ENCODE measurements at places on chromosomes 5 and 9. TPM values are rescaled to one million over a fixed set of nuclear protein-coding genes. Genes with fewer than 3 reads are reported as not detected.

GRCh38 chr9:129282731-129283211 lies 104.7 kb upstream of the IER5L start:
- DNase-seq, result no peak

The FGF10 gene
- total RNA-seq, result not detected

DNA sequence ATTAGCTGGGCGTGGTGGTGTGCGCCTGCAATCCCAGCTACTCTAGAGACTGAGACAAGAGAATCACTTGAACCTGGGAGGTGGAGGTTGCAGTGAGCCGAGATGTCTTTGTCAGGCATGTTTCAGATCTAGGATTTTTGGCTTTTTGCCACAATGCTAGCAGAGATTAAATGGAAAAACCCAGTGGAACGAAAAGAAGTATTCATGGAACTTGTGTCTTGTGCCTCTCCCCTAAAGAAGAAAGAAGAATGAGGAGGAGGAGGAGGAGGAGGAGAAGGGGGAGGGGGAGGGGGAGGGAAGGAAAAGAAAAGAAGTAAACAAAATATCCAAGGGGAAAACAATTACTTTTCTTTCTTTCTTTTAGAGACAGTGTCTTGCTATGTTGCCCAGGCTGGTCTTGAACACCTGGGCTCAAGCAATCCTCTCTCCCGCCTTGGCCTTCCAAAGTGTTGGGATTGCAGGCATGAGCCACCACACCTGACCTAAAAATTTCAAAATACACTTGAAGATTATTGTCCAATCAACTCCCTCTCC lies 106.0 kb downstream of the ARRDC3 start:
- DNase-seq, result no peak

DNA sequence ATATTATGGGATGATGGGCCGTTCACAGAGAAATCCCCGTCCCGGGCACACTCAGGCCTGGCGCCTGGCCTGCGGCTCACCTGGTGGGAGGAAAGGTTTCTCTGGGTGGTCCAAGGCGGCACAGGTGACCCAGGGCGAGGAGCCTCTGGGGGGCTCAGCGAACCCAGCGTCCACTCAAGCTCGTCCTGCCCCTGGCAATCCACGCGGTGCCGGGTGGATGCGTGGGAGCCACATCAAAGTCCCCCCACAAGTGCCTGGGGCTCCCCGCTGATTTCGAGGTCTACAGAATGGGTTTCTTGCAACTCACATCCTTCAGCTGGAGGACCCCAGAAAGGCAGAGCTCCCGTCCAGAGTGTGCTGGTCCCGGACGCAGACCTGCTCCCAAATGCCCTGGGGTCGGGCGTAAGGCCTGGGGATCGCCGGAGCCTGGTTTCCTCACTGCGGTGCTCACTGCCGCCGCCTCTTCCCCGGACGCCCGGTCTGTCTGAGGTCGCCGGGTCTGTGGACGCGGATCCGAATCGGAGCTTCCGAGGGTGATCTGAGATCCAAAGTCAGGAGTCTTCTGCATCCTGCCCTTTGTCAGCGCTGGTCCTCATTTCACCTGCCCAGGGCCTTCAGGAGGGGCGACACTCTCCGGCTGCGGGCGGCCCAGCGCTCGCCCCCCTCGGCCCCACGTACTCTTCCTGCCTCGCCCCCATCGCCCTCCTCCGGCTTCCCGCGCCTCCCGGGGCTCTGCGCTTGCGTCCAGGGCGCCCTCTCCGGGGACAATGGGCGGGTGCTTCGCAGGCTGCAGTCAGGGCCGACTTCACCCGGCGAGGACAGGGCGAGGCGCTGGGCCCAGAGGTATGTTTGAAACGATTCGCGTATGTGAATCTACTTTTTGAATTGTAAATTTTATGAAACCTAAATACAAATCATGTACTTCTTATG lies 20.0 kb upstream of the RUFY1 start:
- no peak for DNase-seq

The PLPPR1 gene
- not detected for total RNA-seq

DNA sequence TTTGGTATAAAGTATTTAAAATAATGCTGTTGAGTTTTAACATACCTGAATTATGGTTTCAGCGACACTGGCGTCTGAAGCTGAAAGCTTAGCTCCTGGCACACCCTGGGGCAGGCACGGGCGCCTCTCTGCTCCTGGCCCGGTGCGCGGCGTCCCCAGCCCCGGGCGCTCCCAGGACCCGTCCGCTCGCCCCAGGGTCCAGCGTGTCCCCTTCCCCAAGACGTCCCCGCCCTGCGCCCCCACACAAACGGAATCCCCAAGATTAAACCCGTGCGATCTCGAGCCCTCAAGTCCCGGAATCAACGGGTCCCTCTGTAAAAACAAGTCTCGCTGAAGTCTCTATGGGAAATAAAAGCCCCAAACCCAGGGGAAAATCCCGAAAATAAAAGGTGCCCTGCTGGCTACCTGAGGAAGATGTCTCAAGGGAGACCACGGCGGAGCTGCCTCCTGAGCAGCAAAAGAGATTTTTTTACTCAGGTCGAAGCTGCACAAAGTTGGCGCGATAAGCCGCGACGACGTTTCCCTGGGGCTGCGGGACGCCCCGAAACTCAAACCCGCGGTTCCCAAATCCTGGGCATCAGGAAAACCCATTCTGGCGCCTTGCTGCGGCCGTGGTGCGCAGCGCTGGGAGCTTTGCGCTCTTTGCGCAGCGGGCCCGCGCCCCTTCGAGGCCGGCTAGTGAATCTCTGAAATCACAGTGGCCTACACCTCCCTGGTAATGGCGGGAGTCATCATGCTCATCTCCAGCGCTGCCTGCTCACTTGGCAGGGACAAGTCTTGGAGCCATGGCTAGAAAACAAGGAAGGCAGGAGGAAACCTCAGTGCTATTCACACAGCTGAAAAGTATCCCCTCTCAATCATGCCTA lies 6.3 kb upstream of the IFNA8 start:
- peak; percentile 73 for DNase-seq

The LHX6 gene
- not detected for total RNA-seq

- no peak for DNase-seq
Observed at GRCh38 chr5:79699763-79700400, 10.2 kb downstream of the CMYA5 start.

The IRX2 gene
- total RNA-seq, result 21.5 TPM

The IL4 gene
- total RNA-seq, result not detected

DNA sequence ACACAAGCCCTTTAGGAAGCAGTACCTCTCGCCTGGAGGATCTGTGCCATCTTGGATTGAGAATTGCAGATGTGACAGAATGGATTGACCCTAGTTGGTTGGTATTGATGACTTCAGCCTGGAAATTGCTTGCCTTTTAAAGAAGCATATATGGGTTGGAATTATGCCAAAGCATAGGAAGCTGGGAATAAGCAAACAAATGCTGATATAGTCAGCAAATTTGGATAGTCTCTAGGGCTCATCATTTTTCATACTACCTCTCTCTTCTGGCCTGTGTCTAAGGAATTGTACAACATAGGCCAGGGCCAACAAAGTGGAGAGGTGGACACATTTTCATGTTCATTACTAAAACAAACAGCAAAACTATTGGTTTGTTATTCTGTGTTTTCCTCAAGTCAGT lies 13.2 kb downstream of the TRIM32 start:
- DNase-seq, result no peak

GRCh38 chr5:166906991-166907713 lies 1384.3 kb upstream of the WWC1 start:
- no peak for DNase-seq

GRCh38 chr5:23014266-23014665 lies 161.1 kb upstream of the CDH12 start:
- DNase-seq, result no peak

DNA sequence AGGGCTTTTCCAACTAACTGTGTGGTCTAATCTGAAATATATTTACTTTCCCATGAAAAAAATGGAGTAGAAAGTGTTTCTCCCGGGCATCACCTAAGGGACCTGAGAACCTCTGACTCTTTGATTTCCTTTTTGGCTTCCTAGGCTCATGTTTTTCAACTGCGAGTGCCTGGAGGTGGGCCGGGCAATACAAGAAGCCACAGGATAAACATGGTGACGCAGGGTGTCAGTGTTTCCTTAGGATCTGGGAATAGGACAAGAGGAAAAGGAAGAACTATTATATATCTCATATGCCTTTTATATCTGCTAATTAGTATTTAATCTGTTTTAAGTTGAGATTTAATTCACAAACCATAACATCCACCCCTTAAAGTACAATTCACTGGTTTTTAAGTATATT lies 11.4 kb upstream of the LECT2 start:
- no peak for DNase-seq

The ZNF883 gene
- not detected for total RNA-seq

DNA sequence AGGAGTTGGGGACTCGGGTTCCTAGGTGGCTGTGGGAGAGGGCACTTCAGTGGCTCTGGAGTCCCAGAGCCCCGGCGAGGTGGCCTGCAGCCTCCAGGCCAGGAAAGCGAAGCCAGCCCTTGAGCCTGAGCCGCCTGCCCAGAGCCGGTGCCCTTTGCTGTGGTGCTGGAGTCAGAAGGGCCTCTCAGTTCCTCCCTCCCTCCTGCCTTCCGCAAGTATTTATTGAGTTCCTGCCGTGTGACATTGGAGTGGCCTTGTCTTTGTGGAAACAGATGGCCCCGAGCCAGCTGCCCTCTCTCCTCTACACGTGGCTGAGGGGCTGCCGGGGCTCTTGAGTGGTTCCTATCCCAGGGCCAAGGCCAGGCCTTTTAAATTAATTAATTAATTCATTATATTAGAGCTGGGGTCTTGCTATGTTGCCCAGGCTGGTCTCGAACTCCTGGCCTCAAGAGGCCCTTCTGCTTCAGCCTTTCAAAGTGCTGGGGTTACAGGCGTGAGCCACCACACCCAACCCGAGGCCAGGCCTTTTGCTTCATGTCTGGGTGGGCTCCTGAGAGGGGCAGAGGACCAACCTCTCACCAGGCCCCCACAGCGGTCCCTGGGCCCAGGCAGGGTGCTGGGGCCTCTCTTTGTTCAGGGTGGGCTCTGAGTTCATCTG lies 45.6 kb upstream of the IER5L start:
- DNase-seq, result no peak

DNA sequence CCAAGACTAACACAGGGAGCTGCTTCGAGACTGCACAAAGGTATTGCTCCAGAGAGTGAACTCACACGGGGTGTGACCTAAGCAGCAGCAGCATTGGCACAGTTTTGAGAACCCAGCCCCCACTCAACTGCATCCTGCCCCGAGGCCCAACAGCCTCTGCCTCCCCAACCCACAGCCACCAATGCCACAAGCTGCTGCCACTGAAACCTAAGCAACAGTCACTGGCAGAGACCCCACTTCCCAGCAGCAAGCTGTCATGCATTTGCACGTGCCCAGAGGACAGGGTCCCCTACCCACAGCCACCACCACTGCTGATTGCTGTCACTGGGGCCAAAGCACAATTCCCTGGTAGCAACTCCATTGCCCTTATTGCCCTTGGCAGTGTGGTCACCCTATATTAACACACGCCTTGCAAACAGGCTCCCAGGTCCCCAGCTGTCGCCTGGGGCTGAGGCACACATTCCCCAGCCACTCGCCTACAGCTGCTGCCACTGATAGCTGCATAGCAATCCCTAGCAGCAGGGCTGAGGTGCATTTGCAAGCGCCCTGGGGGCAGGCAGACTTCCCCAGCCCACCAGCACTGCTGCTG lies 141.0 kb downstream of the AGTPBP1 start:
- DNase-seq, result no peak

The PRUNE2 gene
- 24.2 TPM for total RNA-seq

The CTXN3 gene
- total RNA-seq, result not detected

GRCh38 chr5:172903790-172904189 lies 55.4 kb upstream of the RPL26L1 start:
- peak; percentile 91 for DNase-seq

DNA sequence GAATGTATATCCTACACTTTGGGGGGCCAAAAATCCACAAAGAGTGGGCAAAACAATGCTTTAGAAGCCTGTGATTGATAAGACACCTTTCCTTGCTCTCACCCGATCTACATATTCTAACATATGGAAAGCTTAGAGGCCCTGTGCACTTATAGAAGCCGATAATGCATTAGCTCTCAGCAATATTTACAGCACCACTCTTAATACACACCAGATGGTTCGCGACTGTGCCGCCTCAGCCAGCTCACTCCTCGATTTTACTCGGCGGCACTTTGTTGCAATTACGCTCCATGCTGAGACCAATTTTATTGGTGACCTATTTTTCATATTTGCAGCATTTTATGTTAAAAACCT lies 18.8 kb downstream of the NR2F1 start:
- no peak for DNase-seq

DNA sequence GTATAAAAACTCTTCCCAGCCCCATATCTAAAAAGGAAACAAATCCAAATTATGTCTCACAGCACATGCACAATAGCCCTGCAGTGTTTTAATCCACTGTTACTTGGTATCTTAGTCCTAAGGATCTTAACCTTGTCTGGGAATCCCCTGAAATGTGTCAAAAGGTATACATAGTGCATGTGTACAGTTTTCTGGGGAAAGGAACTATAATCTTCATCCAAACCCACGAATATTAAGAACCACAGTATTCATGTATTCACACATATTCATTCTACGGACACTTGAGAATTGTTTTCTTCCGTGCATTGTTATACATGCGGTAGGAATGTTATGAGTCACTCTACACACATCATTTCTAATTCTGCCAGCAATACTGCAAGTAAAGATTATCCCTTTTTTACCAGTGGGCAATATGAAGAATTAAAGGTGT lies 47.8 kb upstream of the SNX2 start:
- no peak for DNase-seq

The CCL21 gene
- total RNA-seq, result not detected

GRCh38 chr5:5217371-5217770 lies 77.2 kb downstream of the ADAMTS16 start:
- no peak for DNase-seq

GRCh38 chr9:135217836-135218235 lies 130.4 kb downstream of the OLFM1 start:
- DNase-seq, result no peak

The SH3TC2 gene
- 2.9 TPM for total RNA-seq

The SOHLH1 gene
- total RNA-seq, result not detected

GRCh38 chr5:40571729-40572128 lies 108.0 kb upstream of the PTGER4 start:
- DNase-seq, result no peak

DNA sequence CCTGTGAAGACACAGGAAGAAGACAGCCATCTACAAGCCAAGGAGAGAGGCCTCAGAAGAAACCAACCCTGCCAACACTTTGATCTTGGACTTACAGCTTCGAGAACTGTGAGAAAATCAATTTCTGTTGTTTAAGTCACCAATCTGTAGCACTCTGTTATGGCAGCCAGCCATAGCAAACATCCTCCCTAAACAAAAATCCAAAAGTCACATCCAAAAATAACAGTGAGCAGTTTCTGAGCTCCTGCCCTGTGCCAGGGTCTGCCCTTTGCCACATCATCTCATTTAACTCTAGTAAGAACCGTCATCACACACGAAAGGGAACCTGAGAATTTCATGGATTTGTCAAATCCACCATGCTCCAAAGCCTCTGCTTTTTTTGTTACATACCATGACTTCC lies 118.8 kb downstream of the TRIM36 start:
- peak; percentile 73 for DNase-seq

Measured in MG63 (cell line).